ENCODE measurements at places on chromosomes 16 and 17. TPM values are rescaled to one million over a fixed set of nuclear protein-coding genes. Genes with fewer than 3 reads are reported as not detected.

The HOXB8 gene
- polyA plus RNA-seq: not detected

The KRTAP4-1 gene
- polyA plus RNA-seq: not detected

The CNTROB gene
- polyA plus RNA-seq: 18.4 TPM

DNA sequence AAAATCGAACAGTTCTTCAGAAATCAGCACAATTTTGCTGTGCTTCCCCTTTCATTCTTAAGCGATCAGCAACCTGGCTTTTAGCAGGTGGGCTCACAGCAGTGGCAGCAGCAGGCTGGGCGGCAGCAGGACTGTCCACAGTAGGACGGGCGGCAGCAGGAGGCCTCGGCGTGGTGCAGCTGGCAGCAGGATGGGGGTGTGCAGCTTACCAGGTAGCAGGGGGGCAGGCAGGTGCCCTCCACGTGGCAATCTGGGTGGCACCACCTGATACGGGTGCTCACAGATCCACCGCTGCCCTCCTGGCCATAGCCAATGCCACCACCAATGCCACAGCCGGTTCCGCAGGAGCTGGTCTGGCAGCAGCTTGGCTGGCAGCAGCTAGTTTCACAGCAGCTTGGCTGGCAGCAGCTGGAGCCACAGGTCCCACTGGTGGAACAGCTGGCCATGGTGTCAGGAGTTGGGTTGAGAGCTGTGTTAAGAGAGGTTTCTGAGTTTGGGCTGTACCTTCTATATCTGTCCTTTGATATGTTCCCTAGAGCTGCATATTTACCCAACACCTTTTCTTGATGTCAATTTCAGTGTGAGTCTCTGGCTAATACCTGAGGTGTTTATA, at the start of gene KRTAP1-4:
KRTAP1-4 (minus strand) TSS at position 563 of the 613 bp plus-strand sequence; CDS start at position 446, 117 bp downstream.
- DNase-seq: no peak

DNA sequence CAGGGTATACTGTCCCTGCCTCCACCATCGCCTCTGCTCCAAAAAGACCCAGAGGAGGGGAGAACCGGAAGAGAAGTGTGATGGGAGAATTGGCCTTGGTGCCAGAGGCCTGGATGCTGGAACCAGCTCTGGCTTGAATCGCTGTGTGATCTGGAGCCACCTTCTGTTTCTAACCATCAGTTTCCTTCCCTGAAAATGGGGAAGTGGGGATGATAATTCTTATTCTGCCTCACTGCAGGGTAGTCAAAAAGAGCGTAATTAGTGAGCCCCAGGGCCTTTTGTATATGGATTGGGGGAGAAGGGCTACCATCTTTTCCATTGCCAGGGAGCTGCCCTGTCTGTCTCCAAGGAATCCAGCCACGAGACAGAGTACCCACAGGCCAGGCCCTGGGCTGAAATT, 52.2 kb downstream of the CCT6B start:
- DNase-seq: no peak

GRCh38 chr16:81481207-81481821, 36.7 kb downstream of the CMIP start:
- DNase-seq: peak; percentile 71

Measured in small intestine (tissue), 16 donors.